ENCODE measurements at places on chromosomes 5 and 9. TPM values are rescaled to one million over a fixed set of nuclear protein-coding genes. Genes with fewer than 3 reads are reported as not detected.

The INIP gene
- total RNA-seq, result 18.4 TPM

The ADAMTSL2 gene
- not detected for total RNA-seq

The PITX1 gene
- total RNA-seq, result 31.8 TPM

The GNG10 gene
- total RNA-seq, result 59.7 TPM

The PCA3 gene
- not detected for total RNA-seq

The LSM11 gene
- 3.6 TPM for total RNA-seq

The MTAP gene
- 21.2 TPM for total RNA-seq

The GFI1B gene
- total RNA-seq, result 0.17 TPM

The SLC6A19 gene
- total RNA-seq, result 0.32 TPM

The ADAMTS16 gene
- total RNA-seq, result 1.4 TPM

The SLC6A7 gene
- total RNA-seq, result 0.02 TPM

The LRRC26 gene
- total RNA-seq, result 1.5 TPM

The ITGA2 gene
- 13.9 TPM for total RNA-seq

The SLC28A3 gene
- 0.02 TPM for total RNA-seq

The DEPDC1B gene
- total RNA-seq, result 14.4 TPM

The INSL6 gene
- total RNA-seq, result not detected

The GABBR2 gene
- total RNA-seq, result 0.28 TPM

The GPR150 gene
- total RNA-seq, result 0.13 TPM

The NTMT1 gene
- total RNA-seq, result 91.1 TPM

The CHSY3 gene
- 0.36 TPM for total RNA-seq

The NUTM2G gene
- not detected for total RNA-seq

The ZDHHC12 gene
- 64.0 TPM for total RNA-seq

The NEUROG1 gene
- not detected for total RNA-seq

The ARL14EPL gene
- 0.10 TPM for total RNA-seq

The SPINK13 gene
- total RNA-seq, result 0.31 TPM

The SPAG8 gene
- total RNA-seq, result 0.51 TPM

The SLC45A2 gene
- not detected for total RNA-seq

The FGF18 gene
- total RNA-seq, result 4.8 TPM

The FCHO2 gene
- total RNA-seq, result 10.8 TPM

The ADAMTS12 gene
- total RNA-seq, result 7.6 TPM

The COMMD10 gene
- total RNA-seq, result 34.1 TPM

The ANP32B gene
- 307 TPM for total RNA-seq

The RASEF gene
- total RNA-seq, result 8.3 TPM

The PRR7 gene
- total RNA-seq, result 21.6 TPM

The MYORG gene
- total RNA-seq, result 7.2 TPM

The FOXI1 gene
- total RNA-seq, result not detected

The HACD4 gene
- total RNA-seq, result 1.0 TPM

The CDH10 gene
- 0.13 TPM for total RNA-seq

The GFPT2 gene
- 62.3 TPM for total RNA-seq

The LCP2 gene
- not detected for total RNA-seq

The BNC2 gene
- total RNA-seq, result 8.1 TPM

Data from A549 treated with dexamethasone at 1 μM for 4 hours (cell line).